Hypothalamus (tissue), 51 donors: ENCODE measurements at places on chromosomes 6 and 20.

GRCh38 chr6:51505434-51505833, 582.0 kb downstream of the PKHD1 start:
- no peak for DNase-seq

GRCh38 chr6:98578016-98578415, 256.4 kb upstream of the POU3F2 start:
- DNase-seq = no peak

- DNase-seq = no peak
Observed at GRCh38 chr6:30837870-30838269, 46.4 kb upstream of the DDR1 start.

DNA sequence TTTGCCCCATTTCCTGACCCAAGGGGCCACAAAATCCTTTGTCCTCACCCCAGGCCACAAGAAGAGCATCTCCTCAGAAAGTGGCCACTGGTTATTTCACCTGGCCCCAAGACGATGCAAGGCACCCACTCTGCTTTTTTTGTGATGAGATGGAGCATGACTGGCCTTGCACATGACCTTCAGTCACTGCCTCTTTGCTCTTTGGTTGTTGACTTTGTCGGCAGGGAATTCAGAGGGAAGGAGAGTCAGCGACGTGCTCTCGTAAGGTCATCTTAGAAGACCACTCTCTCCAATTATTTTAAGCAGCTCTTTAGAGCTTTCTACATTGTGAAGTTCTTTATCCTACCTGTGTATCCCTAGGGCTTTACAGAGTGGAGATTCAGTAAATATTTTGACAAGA, 306.7 kb downstream of the PLCB1 start:
- DNase-seq = no peak

DNA sequence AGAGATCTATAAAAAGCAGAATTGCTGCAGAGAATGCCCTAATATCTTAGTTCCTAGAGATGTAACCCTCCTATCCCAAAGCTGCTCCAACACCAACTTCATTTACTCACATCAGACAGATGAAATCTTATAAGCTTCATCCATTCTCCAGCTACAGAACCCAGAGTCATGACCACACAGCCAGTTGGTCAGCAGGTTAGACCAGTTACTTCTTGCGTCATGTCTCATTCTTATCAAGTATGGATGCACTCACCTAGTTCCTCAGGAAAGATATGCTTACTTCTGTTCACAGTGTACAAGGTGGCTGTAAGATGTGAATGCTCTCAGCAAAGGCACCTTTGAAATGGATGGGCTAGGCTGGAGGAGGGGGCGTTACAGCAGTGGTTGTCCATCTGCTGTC, 47.9 kb upstream of the ISM1 start:
- DNase-seq = no peak

DNA sequence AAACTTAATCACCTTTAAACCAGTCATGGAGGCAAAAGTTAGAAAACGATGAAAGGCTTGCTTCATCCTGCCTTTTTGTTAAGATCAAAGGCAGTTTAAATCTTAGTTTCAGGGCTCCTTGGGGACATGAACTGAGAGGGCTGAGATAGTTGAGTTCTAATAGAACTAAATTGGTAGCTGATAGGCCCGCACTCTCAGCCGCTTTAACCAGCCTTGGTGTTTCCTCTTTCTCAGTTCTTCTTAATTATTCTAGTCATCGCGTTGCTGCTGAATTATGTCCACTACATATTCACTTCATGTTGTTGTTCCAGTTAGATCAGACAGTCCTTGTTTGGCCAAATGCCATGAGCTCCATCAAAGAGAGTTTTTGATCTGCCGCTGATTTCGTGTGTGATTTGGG, 72.5 kb downstream of the ANKS1A start:
- no peak for DNase-seq

DNA sequence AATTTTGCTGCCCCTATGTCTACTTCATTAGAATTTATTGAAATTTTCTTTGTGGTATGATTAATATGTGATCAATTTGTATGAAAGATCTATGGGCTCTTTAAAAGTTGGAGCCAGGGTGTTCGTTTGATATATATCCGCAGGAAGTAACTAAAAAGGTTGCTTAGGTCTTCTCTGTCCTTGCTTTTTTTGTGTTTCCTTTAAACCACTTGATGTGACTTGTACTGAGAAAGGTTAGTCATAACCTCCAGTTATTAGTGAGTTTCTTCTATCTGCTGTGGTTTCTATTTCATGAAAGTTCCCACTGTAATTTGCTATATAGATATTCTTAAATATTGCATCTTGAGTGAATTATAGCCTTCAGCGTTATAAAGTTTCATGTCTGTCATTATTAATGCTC, 585.3 kb upstream of the ARID1B start:
- DNase-seq = no peak
